ENCODE measurements at places on chromosomes 13 and 19.

GRCh38 chr13:53174545-53174944, 145.9 kb downstream of the OLFM4 start:
- no peak for DNase-seq

DNA sequence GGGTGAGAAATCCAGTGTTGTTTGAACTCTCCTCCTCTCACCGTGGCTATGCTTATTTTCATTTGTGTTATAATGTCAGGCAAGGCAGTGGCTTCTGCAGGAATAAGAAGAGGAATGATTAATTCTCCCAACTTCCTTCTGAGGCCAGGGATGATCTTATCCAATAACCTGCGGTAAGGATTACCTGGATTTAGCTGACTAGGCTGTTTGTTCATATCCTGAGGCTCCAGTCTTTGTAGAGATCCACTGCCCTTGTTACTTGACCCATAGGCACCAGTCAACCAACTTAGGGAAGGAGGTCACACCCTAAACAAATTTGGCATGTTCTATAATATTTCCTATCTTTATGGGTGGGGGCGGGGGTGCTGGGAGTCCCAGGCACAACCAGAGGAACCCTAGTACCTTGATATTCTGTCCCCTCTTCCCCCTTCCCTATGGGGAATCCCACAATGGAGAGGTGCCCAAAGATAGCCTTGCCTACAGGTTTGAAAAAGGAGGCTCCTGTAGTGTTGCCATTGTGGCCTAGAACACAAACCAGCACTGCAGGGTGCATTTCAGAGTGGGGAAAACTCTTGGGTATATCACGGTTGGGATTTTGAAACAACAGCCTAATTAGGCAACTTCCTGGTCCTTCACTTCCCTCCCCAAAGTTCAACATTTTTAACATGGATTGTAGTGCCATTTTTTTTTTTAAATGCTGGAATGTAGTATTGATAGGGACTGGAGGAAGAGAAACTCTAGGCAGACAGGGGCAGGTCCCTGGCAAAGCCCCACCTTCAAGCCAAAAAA, 977.5 kb upstream of the SPRY2 start:
- DNase-seq, result no peak

DNA sequence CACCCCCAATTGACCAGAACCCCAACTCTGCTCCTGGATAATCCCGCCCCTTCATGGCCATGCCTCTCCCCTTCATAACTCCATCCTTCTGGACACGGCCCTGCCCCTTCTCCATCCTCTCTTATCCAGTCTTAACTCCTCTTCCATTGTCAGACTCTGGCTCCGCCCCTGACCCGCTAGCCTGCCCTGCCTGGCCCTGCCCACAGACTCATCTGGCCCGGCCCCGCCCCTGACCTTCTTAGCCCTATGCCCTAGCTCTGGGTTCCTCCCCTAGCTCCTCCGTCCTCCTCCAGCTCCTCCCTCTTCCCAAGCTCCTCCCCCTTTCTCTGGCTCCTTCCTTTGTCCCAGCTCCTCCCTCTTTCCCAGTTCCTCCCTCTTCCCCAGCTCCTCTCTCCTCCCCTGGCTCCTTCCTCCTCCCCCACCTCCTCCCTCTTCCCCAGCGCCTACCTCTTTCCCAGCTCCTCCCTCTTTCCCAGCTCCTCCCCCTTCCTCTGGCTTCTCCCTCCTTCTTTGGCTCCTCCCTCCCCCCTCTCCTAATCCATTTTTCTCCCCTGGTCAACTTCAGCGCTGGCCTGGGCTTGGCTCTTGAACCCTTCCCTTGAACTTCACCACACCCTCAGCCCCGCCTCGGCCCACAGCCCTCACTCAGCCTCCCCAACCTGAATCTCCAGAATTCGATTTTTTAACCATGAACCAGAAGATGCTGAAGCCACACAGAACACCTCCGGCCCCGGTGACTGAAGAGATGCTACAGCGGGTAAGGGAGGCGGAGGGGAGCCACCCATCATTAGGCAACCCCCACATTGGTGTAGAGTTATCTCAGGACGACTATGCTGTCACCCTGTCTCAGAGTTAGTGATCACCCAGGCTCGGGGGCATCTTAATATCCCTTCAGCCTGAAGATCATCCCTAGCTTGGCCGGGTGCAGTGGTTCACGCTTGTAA, 9.2 kb upstream of the ZNF358 start:
- DNase-seq, result peak; percentile 78

GRCh38 chr13:31761951-31762350, 22.6 kb downstream of the RXFP2 start:
- DNase-seq, result no peak

DNA sequence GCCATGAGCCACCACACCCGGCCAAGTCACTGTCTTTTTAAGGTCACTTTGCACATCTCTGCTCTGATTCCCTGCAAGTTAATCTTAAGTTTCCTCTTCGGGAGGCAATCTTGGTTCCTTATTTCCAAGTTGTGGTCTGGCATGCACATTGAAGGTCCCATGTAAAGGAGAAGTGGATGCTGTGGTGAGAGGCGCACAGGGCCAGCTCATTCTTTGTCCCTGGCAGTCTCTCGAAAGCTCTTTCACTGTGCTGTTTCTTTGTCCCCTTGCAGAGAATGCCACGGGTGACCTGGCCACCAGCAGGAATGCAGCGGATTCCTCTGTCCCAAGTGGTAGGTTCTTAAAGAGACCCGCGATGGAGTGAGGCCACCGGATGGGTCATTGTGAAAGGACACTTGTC, 16.4 kb upstream of the C19orf33 start:
- no peak for DNase-seq

DNA sequence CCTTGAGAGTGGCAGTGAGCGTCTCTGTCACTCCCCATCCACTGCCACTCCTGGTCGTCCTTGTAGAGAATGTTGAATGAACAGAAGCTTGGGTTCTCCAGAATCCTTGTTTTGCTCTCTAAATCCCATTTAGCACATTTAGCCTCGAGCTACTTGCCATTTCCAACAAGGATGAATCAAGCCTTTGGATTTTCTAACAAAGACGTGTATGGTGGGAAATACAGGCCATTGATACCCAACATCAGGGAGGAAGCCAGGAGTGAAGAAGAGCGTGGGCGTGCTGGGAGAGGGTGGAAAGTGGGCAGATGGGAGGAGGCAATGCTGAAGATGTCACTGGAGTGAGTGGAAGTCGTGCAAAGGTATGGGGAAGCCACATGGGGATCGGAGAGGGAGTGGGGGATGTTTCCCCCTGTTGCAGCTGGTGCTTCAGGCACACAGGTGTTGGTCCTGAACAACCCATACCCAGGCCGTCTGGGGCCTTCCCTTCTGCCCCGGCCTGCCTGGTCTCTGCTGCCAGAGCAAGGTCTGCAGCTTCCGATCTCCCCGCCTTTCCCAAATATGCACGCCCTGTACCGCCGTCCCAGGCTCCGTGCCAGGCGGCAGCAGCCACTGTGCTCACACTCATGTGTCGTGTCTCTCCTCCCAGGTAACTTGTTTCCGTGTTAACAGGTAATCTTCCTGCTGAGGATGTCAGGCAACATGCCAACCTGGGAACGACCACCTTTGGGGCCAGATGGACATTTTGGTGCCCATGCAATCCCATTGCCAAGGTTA, 48.7 kb downstream of the ZIC5 start:
- no peak for DNase-seq

DNA sequence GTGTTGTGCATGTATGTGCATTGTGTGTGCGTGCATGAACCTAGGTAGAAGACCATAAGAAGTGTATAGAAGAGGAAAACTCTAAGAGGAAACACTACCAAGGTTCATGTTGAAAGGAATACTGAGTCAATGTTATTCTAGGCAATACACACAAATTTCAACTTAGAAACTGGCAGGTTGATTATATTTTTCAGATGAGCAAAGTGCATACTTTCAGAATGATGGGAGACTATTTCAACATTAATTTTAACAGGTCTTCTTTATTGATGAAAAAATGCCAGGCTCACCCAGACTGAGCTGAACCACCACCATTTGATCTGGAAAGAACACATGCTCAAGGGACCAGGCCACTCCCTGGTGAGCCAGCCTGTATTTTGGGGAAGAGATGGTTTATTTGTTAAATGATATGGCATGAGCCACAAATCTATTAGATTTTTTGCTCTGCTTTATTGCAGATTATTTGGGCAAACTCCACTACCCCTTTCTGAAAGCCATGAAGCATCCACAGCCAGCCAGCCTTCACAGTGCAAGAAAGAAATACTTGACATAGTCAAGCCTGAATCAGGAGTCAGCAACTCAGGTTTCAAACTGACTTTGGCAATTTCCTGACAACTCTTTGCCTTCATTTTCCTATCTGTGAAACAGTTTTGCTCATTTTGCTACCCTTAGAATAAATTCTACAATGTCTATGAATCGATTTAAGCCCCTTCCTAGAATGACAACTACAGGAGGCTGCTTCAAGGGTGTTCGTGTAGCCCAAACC, 368.9 kb downstream of the COG6 start:
- no peak for DNase-seq

DNA sequence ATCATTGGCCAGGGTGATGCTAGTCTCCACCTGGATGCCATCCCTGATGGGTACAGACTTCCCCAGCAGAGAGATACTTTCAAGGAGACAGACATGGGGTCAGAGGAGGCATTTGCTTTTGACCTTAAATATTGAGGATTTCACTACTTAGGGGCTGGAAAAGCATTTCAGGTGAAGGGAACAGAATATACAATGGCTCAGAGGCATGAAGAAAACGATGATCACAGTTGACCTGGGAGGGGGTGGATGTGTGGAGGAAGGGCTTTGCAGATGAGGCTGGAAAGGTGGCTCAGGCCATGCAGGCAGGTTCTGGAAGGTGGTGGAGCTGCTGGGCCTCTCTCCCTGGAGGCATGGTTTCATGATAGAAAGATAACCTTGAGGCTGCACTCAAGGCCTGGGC, 3.9 kb downstream of the MATK start:
- no peak for DNase-seq

GRCh38 chr13:43730642-43731041, 56.1 kb downstream of the ENOX1 start:
- no peak for DNase-seq

- no peak for DNase-seq
Measured at GRCh38 chr19:19261350-19262189, 11.5 kb downstream of the TM6SF2 start.

- DNase-seq, result no peak
Measured at GRCh38 chr13:48038761-48039160, 1.2 kb downstream of the NUDT15 start.

GRCh38 chr13:83547043-83547442, 335.2 kb downstream of the SLITRK1 start:
- DNase-seq, result no peak

DNA sequence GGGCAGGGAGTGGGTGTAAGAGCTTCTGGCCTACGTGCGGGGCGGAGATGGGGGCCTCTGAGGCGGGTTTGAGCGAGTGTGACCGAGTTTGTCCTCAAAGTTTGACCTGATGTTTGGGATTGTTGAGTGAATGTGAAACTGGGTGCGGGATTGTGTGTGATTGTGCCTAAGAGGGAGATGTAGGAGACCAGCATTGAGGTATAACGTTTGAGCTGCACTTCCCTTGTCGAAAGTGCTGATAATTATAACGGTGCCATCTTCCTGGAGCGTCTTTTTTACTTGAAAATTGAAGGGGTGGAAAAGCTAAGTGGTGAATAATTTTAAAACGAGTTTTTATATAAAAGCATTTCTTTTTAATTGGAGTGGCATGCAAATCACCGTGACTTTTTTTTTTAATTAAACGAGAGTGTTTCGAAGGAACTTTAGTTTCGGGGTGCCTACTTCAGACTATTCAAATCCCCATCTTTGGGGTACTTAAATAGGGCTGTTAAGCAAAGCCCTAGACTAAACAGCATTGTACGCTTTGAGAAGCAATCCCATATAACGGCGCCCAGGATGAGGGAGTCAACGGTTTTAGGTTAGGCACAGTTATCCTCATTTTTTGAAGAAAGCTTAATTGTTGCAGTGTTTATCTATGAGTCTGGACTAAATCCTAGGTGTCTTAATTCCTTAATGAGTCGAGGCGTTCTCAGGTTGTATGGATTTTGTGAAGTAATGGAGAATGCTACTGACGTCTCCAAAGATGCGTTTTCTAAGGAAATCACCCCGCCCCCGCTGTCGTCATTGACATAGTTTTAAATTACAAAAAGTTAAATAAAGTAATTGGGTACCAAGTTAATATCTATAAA, 594 bp downstream of the ZNF146 start:
- DNase-seq, result peak; percentile 48

Measured in NCI-H446 (cell line).